ENCODE measurements at places on chromosomes 6 and 20.
A peak's percentile ranks its signal among the peaks of the same experiment; 100 is the strongest.

DNA sequence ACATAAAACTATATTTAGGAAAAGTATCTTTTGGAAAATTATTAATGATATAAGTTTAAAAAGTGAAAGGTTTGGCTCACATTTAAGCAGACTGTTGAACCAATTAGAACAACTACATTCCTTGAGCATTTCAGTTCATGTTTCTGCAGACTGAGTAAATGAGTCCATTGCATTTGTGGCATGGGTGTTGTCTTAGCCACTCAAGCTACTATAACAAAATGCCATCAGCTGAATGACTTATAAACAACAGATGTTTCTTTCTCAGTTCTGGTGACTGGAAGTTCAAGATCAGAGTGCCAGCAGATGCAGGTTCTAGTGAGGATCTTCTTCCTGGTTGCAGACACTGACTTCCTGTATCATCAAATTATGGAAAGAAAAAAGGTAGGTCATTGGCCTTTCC, 67.1 kb upstream of the SLC2A12 start:
- no peak for DNase-seq

- DNase-seq = no peak
Observed at GRCh38 chr6:147534116-147534860, 25.8 kb downstream of the SAMD5 start.

DNA sequence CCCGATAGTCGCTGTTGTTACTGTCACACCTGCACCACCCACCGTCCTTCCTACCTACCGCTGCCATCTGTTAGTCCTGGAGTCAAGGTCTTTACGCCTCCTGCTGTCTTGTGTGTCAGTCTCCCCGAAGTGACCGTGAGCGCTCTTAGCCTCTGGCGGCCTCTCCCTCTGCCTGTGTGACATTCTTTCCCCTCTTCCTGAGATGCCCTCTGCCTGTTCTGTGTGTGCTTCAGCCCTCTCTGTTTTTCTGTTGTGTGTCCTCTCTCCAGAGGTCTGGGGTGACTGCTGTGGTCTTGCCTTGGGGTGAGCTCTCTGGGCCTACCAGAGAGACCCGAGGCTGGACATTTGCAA, 54.9 kb downstream of the TCP11 start:
- no peak for DNase-seq

GRCh38 chr6:135475292-135475886, 22.2 kb downstream of the AHI1 start:
- no peak for DNase-seq

GRCh38 chr20:36812594-36813463, 39.3 kb upstream of the DSN1 start:
- no peak for DNase-seq

GRCh38 chr6:170177772-170178560, 112.9 kb downstream of the DLL1 start:
- no peak for DNase-seq

DNA sequence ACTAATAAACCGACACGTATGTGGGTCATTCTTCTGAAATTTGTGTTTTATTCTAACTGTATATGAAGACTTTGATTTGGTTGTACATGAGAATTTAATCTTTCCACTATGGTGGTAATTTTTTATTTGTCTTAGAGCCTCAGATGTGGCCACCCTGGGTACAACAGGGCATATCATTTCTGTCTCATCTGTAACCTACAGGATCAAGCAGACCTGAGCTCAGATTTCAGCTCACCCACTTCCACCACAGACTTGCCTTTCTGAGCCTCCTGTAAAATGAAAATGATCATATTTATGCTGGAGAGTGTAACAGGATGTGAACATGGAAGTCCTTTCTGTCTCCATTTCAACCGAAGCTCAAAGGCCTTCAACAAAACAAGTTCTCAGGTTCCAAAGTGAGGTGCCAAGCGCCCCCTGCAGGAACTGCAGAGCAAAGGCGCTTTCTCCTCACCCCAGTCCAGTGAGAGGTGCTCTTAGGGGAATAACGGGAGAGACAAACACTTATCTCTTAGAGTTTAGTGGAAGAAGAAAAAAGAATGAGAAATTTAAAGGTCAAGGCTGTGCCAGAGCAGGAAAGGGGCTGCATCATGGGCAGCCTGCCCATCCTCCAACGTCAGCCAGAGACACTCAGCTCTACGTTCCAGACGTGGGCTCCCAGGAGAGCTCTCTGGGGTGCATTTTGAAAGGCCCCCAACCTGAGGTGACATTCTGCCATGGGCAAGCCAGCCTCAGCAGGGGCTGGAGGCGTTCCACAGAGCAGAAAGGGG, 23.0 kb upstream of the CD24 start:
- no peak for DNase-seq

DNA sequence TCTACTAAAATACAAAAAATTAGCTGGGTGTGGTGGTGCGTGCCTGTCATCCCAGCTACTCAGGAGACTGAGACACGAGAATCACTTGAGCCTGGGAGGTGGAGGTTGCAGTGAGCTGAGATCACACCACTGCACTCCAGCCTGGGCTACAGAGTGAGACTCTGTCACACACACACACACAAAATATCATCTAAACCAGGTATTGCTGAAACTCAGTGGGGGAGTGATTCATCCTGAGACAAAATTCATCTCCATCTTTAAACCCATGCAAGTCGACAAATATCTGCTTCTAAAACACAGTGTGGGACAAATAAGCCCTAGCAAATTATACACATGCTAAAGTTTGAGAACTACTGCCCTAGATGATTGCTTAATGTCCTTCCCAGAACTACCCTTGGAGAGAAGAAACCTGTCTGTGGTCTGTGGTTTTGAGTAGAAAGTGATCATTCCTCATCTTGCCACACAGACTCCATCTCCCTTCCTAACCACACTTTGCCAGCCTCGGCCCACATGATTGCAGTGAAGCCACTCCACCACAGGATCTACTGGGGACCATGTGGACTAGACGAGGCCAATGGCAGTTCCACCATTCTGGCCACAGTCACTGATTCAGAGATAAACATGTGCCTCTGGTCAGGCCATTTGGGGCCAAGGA, 130.3 kb downstream of the OPRM1 start:
- no peak for DNase-seq

- no peak for DNase-seq
Observed at GRCh38 chr6:35219683-35220326, 6.0 kb downstream of the SCUBE3 start.

DNA sequence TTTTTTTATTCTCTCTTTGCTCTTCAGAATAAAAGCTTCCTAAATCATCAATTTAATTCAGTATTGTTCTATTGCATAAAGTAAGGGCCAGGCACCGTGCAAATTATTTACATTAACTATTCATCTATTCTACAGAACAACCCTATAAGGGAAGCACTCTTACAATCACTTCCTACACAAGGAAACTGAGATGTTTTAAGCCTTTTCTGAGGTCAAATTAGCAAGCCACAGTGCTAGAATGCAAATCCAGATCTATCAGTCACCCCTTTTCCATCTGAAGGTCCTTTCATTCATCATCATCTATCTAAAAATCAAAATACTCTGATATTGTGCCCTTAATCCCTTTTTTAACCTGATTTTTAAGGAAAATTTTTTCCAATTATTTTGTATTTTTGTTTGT, 31.2 kb downstream of the FRK start:
- DNase-seq = no peak

DNA sequence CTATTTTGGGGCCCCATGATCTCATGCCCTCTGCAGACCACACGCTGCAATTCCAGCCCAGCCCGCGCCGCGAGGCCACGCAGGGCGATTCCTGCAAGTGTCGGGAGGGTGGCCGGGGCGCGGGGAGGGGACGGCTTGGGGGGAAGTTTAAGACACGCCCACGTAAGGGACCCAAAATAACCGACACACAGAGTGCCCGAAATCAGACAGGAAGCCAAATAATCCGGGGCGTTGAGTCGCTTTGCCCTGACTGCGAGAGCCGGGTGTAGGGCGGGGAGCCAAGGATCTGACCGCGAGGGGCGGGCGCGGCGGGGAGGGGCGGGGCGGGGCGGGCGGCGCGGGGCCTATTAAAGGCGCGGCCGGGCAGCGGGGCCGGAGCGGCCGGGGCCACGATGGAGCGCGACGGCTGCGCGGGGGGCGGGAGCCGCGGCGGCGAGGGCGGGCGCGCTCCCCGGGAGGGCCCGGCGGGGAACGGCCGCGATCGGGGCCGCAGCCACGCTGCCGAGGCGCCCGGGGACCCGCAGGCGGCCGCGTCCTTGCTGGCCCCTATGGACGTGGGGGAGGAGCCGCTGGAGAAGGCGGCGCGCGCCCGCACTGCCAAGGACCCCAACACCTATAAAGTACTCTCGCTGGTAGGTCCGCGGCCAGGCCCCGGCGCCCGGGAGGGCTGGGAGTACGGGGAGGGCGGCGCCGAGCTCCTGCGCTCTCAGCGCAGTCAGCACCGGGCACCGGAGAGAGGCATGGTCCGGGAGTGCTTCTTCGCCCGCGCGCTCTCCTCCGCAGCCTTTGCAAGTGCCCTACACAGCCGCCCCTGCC, at the start of gene ENPP1:
TSS of gene ENPP1 (plus strand) at position 377 of the 816 bp plus-strand sequence. CDS start at position 393, 16 bp downstream.
- DNase-seq = peak; percentile 78

- no peak for DNase-seq
Observed at GRCh38 chr6:47187893-47188587, 121.7 kb downstream of the TNFRSF21 start.

DNA sequence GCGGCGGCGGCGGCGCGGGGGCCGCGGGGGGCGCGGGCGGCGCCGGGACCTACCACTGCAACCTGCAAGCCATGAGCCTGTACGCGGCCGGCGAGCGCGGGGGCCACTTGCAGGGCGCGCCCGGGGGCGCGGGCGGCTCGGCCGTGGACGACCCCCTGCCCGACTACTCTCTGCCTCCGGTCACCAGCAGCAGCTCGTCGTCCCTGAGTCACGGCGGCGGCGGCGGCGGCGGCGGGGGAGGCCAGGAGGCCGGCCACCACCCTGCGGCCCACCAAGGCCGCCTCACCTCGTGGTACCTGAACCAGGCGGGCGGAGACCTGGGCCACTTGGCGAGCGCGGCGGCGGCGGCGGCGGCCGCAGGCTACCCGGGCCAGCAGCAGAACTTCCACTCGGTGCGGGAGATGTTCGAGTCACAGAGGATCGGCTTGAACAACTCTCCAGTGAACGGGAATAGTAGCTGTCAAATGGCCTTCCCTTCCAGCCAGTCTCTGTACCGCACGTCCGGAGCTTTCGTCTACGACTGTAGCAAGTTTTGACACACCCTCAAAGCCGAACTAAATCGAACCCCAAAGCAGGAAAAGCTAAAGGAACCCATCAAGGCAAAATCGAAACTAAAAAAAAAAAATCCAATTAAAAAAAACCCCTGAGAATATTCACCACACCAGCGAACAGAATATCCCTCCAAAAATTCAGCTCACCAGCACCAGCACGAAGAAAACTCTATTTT, 2.0 kb downstream of the FOXC1 start:
- DNase-seq = no peak

- no peak for DNase-seq
Observed at GRCh38 chr20:51171141-51171540, 148.2 kb upstream of the KCNG1 start.

GRCh38 chr20:44856856-44857448, 28.6 kb upstream of the YWHAB start:
- no peak for DNase-seq

GRCh38 chr6:12504325-12504966, 212.1 kb upstream of the PHACTR1 start:
- no peak for DNase-seq

- DNase-seq = no peak
Observed at GRCh38 chr6:10749734-10750133, 2.1 kb downstream of the TMEM14B start.

DNA sequence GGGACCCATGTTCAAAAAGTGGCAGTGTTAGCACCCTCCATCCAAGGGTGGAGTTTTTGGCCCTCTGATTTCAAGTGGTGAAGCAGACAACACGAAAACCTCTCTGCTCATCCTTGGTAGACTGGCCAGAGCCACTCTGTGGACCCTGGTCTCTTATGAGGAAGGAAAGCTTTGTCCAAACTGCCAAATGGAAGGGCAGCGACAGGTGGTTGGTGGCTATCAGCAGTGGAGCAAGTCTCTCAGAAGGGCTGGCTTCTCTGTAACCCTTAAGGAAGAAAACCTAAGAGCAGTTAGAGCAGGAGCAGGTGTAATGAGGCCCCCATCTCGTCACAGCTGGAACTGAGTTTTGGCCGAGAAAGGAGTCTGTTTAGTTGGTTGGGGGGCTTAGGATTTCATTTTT, 155.8 kb downstream of the SLC16A10 start:
- DNase-seq = no peak

- no peak for DNase-seq
Observed at GRCh38 chr6:77011929-77012545, 451.3 kb downstream of the HTR1B start.
